ENCODE measurements at places on chromosomes 12 and 14.
A peak's percentile ranks its signal among the peaks of the same experiment; 100 is the strongest.

DNA sequence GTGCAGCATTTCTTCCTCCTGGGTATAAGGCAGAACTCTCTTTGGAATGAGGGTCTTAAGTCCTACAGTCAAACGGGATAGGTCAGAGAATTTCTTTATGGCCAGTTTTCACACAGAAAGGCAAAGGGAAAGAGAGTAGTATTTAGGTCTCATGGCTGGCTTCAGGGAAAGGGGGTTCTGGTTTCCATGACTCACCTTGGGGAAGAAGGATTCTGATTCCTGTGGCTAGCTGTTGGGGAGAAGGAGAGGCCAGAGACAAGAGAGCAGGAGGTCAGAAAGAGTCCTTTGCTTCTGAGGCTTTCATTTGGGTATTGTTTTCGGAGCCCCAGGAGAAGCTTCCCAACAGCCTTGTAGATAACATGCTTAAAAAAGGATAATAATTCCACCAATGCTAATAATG is 332.5 kb downstream of the NPAS3 start:
- no peak for DNase-seq

GRCh38 chr12:31280183-31280582 is 45.8 kb downstream of the SINHCAF start:
- DNase-seq = no peak

- no peak for DNase-seq
Observed at GRCh38 chr12:31482816-31483215, 108.1 kb downstream of the DENND5B start.

GRCh38 chr12:130480887-130481286 is 143.2 kb downstream of the PIWIL1 start:
- DNase-seq = no peak

- DNase-seq = no peak
Observed at GRCh38 chr12:131962069-131962468, 12.3 kb downstream of the EP400 start.

- DNase-seq = no peak
Observed at GRCh38 chr12:42804928-42805327, 215.4 kb upstream of the PRICKLE1 start.

GRCh38 chr14:59576332-59577294 is at the start of gene CCDC175:
CCDC175 (minus strand) TSS chr14:59576812; CDS start chr14:59576775, 37 bp downstream.
- DNase-seq = peak; percentile 76

DNA sequence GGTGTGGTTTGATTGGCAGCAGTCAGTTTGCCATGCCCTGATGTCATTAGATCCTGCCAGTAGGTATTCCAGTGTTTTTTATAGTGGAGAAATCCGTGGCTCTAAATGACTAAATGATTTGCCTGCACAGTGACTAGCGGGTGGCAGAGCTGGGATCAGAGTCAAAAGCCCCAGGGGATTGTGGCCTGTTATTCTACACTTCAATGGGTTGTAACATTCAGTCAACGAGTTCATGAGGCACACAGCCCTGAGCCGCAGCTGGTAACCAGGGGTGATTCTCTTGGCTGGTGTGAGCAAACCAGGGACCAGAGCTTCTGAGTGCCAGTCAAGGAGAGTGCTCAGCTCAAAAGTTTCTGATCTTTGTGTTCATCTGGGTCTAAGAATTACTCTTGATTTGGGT is 1.8 kb downstream of the MYH6 start:
- DNase-seq = no peak

- DNase-seq = no peak
Observed at GRCh38 chr14:85479306-85479705, 50.6 kb upstream of the FLRT2 start.

Measured in central memory CD4-positive, alpha-beta T cell (primary cell).